ENCODE measurements at places on chromosomes 11 and 22.

GRCh38 chr22:36505998-36506635 is 723 bp downstream of the FOXRED2 start:
- no peak for DNase-seq

DNA sequence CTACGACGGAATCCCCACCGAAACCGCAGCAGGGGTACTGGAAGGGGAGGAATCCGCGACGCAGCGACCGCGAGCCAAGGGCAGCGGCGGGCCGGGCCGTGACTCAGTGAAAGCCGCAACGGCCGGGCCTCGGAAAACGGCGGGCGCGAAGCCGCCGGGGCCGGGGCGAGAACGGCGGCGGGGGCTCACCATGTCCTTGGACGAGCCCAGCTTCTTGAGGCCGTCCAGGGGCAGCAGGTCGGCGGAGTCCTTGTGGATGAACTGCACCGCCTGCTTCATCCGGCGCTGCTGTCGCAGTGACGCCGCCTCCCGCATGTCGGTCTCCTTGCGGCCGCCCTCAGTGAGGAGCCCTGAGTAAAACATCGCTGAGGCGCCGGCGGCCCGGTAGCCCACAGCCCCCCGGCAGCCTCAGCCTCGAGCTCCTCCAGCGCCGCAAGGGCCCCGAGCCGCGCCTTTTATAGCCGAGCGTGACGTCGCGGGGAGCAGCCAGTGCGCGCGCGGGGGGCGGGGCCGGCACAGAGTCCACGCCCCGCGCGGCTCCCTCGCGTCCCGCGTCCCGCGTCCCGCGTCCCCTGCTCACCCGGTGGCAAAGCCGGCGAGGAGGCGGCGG is at the start of gene NRIP3:
Gene NRIP3 (minus strand): TSS at position 429 of the 610 bp plus-strand sequence. CDS start 66 bp downstream, at position 363.
- DNase-seq = peak; percentile 84

DNA sequence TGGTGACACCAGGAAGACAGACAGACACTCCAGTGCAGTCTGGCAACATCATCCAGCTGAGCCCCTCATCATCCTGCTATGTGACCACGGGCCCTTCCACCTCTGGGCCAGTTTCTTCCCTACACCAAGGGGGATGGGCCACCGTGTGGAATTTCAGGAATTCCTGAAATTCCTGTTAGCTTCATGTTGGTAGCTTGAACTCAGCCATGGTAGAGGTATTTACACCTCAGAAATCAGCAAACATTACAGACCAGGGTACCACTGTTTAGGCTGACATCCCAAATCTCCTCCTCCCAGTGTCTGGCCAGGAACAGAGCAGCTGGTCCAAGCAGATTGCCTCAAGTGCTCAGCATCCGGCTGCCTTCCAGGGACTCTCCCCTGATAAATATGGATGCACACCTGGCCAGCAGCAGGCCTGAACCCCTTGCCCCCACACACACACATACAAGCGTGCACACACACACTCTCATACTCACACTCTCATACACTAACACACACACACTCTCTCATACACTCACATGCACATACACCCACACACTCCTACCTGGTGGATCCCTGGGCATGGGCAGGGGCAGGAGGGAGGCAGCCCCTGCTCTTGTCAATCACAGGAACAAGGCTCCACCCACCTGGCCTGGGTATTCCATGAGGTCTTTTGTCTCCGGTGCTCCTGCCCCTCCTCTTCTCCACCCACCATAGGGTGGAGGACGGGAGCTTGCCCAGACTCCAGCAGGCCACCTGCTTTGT is 85.2 kb downstream of the BUD13 start:
- peak; percentile 2 for DNase-seq

- no peak for DNase-seq
Observed at GRCh38 chr11:22203281-22203680, 10.4 kb downstream of the ANO5 start.

All from GM20000 (cell line).